ENCODE measurements at places on chromosomes 16 and 17. TPM values are rescaled to one million over a fixed set of nuclear protein-coding genes. Genes with fewer than 3 reads are reported as not detected.

DNA sequence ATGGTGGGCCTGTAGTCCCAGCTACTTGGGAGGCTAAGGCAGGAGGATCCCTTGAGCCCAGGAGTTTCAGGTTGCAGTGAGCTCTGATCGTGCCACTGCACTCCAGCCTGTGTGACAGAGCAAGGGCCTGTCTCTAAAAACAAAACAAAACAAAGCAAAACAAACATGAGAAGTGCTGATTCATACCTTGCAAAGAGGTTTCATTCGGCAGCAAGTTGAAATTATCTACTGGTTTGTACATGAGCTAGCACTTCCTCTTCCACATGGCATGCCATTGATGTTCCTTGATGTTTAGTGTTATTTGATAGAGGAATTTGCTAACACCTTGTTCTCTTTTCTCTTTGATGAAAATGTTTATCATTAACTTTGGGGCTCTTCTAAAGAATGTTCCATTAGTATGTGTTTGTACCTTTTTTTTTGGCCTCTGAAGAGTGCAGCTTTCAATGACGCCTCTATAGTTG, 50.6 kb downstream of the SPECC1 start:
- H3K36me3 ChIP-seq = no peaks in the 10 kb centered on the region
- no peak overlapping the region for H3K27ac ChIP-seq
- H3K27me3 ChIP-seq = peaks cover 3% of the 10 kb centered on the region
- H3K4me3 ChIP-seq = no peak overlapping the region
- peak; percentile 22 for DNase-seq

- no peaks in the 10 kb centered on the region for H3K4me1 ChIP-seq
- no peak overlapping the region for H3K27ac ChIP-seq
- no peak overlapping the region for H3K4me3 ChIP-seq
- no peaks in the 10 kb centered on the region for H3K27me3 ChIP-seq
- DNase-seq = no peak
- H3K36me3 ChIP-seq = no peaks in the 10 kb centered on the region
These were observed 256.3 kb downstream of the FTO start for GRCh38 chr16:53960050-53960812.

DNA sequence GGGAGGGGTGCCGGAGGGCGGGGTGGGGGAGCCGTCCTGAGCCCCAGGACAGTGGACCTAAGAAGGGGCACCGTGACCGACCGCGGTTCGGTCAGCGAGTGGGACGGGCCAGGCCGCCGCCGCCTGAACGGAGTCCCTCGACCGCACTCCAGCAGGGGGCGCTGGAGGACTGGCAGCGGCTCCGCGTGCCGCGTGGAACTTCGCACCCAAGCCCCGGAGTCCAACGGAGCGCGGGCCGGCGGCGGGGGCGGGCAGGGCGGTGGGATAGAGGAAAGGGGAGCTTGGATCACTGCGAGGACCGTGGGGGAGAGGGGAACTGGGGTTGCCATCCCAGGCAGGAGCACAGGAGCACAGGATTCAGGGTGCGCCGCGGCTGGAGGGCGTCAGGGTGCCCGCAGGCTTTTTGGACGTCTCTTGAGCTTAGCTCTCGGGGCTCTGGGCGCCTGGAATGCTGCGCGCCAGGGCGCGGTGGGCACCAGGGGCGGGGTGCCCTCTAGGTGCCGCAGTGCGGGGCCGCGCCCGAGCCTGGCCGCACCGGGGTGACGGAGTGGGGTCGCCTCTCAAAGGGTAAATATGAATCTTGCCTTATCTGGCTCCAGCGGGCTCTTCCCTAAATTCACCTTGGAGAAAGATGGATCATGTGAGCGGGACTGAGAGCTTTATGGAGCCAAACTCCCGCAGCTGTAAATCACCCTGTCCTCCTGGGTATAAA, 379 bp upstream of the OTOP2 start:
- DNase-seq = peak; percentile 51
- peaks cover 9% of the 10 kb centered on the region for H3K27me3 ChIP-seq
- H3K4me3 ChIP-seq = no peak overlapping the region
- no peak overlapping the region for H3K27ac ChIP-seq
- no peaks in the 10 kb centered on the region for H3K36me3 ChIP-seq

DNA sequence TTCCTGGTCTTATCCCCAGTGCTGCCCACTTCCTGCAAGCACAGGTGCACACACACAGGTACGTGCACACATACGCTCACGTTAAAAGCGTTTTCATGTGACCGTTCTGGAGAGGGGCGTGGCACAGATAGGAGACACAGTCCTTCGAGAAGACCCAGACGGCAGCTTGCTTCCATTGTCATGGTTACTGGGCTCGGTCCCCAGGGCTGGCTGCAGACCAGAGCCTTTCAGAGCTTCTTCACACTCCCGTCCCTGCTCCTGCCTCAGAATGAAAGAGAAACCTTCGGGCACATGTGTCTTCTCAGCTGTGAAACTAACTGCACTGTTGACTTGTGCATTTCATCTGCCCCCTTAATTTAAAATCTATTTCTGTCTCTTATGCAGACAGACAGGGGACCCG, 154.2 kb downstream of the PITPNC1 start:
- DNase-seq = no peak
- H3K4me3 ChIP-seq = no peak overlapping the region
- H3K36me3 ChIP-seq = peaks cover 10% of the 10 kb centered on the region

DNA sequence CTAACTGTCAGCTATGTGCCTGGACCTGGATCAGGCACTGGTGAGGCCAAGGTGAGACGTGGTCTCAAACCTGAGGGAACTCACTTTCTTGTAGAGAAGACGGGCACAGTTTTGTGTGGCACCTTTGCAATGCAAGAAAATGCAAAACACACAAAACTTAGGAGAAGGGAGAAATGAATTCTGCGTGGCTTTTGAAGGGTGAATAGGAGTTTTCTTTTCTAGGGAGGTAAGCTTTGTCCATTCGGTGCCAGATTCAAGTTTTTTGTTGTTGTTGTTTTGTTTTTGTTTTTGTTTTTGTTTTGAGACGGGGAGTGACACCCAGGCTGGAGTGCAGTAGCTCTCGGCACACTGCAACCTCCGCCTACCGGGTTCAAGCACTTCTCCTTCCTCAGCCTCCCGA, 1.4 kb downstream of the TOM1L1 start:
- no peak overlapping the region for H3K27ac ChIP-seq
- peaks cover 3% of the 10 kb centered on the region for H3K27me3 ChIP-seq
- H3K36me3 ChIP-seq = no peaks in the 10 kb centered on the region
- H3K4me3 ChIP-seq = no peak overlapping the region
- peaks cover 8% of the 10 kb centered on the region for H3K4me1 ChIP-seq

- peak overlapping the region; percentile 24 for H3K27ac ChIP-seq
- H3K27me3 ChIP-seq = no peaks in the 10 kb centered on the region
- H3K4me1 ChIP-seq = peaks cover 43% of the 10 kb centered on the region
- peak; percentile 79 for DNase-seq
- no peaks in the 10 kb centered on the region for H3K36me3 ChIP-seq
These were observed 1.9 kb upstream of the CAPN15 start for GRCh38 chr16:525520-526180.

GRCh38 chr17:4786106-4786511, at the start of gene VMO1:
TSS of gene VMO1 (minus strand) at chr17:4786364. CDS start at chr17:4786352, 12 bp downstream.
- H3K27ac ChIP-seq = no peak within 1 kb of the TSS
- peaks cover 34% of the 10 kb centered on the region for H3K4me1 ChIP-seq
- H3K36me3 ChIP-seq = no peaks in the 10 kb centered on the region
- no peak for DNase-seq
- H3K27me3 ChIP-seq = peaks cover 22% of the 10 kb centered on the region

- H3K27ac ChIP-seq = peak overlapping the region; percentile 62
- H3K36me3 ChIP-seq = no peaks in the 10 kb centered on the region
- no peaks in the 10 kb centered on the region for H3K27me3 ChIP-seq
- H3K4me3 ChIP-seq = no peak overlapping the region
- H3K4me1 ChIP-seq = peaks cover 41% of the 10 kb centered on the region
- no peak for DNase-seq
These were observed 11.3 kb upstream of the RNF157 start for GRCh38 chr17:76251478-76252039.

- H3K36me3 ChIP-seq = no peaks in the 10 kb centered on the region
- no peak overlapping the region for H3K27ac ChIP-seq
- no peak overlapping the region for H3K4me3 ChIP-seq
- DNase-seq = no peak
These were observed 49.0 kb downstream of the NT5M start for GRCh38 chr17:17351901-17352781.

DNA sequence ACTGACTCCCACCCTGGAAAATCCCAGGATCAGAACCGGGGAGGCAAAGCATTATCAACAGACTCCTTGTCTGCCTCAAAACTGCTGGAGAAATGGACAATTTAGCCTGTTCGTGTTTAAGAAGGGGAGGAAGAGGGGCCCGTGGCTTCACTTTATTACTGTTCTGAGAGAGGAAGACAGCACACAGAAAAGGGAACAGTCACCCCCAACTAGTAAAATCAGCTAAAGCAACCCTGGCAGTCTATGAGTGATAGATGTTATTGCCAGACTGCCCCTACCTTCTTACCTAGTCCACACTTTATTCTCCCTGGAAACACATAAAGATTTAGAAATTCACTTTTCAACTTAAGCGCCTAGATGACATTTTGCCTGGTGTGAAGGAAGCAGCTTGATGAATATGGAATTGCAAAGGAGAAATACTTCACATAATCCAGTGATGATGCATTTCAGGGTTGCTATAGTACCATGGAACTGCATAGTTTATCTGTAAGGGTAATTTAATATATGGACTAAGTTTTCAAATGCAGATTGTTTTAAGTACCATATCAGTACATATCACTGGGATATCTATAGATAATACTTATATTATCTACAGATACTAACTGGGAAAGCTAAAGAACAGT, 36.9 kb upstream of the TRAP1 start:
- no peaks in the 10 kb centered on the region for H3K4me1 ChIP-seq

The CACNG1 gene
- not detected for total RNA-seq

The ADCY9 gene
- 7.8 TPM for total RNA-seq

The GNG13 gene
- total RNA-seq = not detected

- no peaks in the 10 kb centered on the region for H3K27me3 ChIP-seq
- H3K36me3 ChIP-seq = no peaks in the 10 kb centered on the region
These were observed 531.4 kb downstream of the MAF start for GRCh38 chr16:79069121-79069520.

The HEATR9 gene
- total RNA-seq = not detected

The IL17C gene
- total RNA-seq = 1.2 TPM

- DNase-seq = no peak
- no peaks in the 10 kb centered on the region for H3K36me3 ChIP-seq
- H3K27me3 ChIP-seq = no peaks in the 10 kb centered on the region
- H3K4me3 ChIP-seq = no peak overlapping the region
These were observed 3.3 kb downstream of the HASPIN start for GRCh38 chr17:3727041-3727440.

GRCh38 chr16:88477631-88478519, 24.8 kb downstream of the ZFPM1 start:
- H3K27me3 ChIP-seq = no peaks in the 10 kb centered on the region
- no peaks in the 10 kb centered on the region for H3K36me3 ChIP-seq
- DNase-seq = peak; percentile 72
- peaks cover 41% of the 10 kb centered on the region for H3K4me1 ChIP-seq
- no peak overlapping the region for H3K4me3 ChIP-seq
- H3K27ac ChIP-seq = peak overlapping the region; percentile 61

DNA sequence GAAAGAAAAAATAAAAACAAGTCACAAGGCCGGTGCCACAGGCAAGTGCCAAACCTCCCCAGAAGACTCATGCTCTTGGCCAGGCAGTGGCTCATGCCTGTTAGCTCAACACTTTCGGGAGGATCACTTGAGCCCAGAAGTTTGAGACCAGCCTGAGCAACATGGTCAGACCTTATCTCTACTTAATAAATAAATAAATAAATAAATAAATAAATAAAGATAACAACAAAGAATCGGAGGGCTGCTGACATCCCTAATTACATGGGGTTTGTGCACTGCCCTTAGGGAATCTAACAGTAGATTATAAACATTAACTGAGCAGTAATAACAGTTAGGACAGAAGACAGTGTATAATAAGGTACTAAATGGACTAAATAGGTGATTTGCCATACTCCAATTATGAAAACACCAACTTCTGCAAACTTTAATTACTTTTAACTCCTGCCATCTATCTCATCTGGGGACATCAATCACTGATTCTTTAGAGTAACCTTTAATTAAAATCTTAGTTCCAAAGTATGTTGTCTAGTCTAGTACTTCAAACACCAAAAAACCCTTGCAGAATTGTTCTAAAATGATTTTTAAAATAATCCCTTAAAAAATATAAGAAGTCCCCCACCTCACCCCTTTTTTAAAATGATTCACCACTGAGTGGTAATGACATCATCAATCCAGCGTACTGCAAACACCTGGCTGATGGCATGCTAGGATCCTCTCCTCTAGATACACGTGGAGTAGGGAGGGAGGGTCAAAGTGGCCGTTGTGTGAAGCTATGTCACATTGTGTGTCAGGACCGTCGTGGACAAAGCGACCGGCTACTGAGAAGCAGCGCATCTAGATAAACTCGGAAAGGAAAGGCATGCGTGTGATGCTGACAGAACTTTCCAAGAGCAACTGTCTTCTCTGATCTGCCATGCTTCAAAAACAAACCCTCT, 28.5 kb downstream of the CYTH1 start:
- peaks cover 99% of the 10 kb centered on the region for H3K4me1 ChIP-seq
- H3K36me3 ChIP-seq = no peaks in the 10 kb centered on the region
- no peaks in the 10 kb centered on the region for H3K27me3 ChIP-seq
- H3K4me3 ChIP-seq = peak overlapping the region; percentile 55
- peak overlapping the region; percentile 55 for H3K27ac ChIP-seq

- H3K27me3 ChIP-seq = no peaks in the 10 kb centered on the region
- DNase-seq = no peak
- no peaks in the 10 kb centered on the region for H3K4me1 ChIP-seq
These were observed 587.7 kb upstream of the HSBP1 start for GRCh38 chr16:83220066-83220465.

DNA sequence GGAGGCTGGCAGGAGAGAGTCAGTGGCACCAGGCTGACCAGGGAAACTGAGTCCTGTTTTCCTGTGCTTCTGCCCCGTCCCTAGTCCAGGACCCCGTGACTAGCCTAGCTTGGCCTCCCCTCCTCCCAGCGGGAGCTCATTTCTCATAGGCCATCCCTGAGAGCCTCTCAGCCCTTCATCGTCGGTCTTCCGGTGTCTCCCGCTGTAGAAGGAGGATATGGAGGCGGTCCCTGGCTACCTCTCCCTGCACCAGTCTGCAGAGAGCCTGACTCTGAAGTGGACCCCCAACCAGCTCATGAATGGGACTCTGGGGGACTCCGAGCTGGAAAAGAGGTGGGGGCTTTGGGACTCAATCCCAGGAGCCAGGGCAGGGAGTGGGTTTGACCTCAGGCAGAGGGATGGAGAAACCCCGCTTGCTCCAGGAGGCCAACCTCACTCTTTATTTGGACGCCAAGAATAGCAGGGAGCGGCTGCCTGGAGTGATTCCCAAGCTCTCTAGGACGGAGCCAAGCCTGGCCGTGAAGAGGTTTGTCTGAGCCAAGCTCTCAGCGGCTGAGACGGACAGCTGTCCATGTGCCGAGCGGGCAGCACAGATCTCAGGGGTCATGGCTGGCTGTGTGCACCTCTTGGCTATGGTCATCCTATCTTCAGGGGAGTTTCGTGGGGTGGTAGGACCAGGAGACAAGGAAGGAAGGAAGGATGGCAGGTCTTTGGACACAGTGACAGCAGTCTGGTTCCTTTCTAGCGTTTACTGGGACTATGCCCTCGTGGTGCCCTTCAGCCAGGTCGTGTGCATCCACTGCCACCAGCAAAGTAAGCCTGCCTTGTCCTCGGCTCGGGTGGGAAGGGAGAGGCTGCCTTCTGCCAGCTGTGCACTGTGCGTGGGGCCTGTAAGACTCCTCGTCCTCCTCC, 26.8 kb downstream of the SGSM2 start:
- DNase-seq = no peak
- H3K4me3 ChIP-seq = no peak overlapping the region
- H3K27ac ChIP-seq = no peak overlapping the region
- H3K27me3 ChIP-seq = no peaks in the 10 kb centered on the region
- peaks cover 4% of the 10 kb centered on the region for H3K36me3 ChIP-seq
- H3K4me1 ChIP-seq = no peaks in the 10 kb centered on the region

Data from CD4-positive, CD25-positive, alpha-beta regulatory T cell (primary cell).